ENCODE measurements at places on chromosomes 5 and 9.

- no peak for DNase-seq
These were observed 511.0 kb upstream of the RIOK2 start for GRCh38 chr5:97694091-97694490.

GRCh38 chr5:63043792-63044191, 465.2 kb downstream of the LRRC70 start:
- DNase-seq, result no peak

DNA sequence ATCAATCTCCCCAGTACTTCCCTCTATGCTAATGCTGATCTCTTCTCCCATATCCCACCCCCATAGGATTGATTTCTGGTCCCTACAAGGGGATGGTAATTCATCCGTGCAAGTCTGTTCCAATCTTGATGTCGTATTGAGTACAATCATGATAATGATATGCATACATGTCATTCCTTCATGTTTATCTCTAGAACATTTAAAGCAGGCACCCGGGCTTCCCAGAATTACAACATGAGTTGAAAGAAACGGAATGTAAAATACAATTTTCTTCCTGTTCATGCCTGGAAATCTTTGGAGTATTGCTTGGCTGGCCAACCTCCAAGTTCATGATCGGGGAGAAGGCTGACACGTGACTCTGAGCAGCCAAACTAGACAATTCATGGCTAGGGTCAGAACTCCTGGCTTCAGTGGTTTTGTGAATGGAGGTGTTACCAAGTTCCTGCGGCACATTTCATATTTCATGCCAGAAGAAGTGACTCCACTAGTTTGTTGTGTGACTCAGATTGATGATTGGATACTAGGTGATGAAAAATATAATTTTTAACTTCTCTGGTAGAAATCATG, 66.6 kb downstream of the C9orf152 start:
- no peak for DNase-seq

DNA sequence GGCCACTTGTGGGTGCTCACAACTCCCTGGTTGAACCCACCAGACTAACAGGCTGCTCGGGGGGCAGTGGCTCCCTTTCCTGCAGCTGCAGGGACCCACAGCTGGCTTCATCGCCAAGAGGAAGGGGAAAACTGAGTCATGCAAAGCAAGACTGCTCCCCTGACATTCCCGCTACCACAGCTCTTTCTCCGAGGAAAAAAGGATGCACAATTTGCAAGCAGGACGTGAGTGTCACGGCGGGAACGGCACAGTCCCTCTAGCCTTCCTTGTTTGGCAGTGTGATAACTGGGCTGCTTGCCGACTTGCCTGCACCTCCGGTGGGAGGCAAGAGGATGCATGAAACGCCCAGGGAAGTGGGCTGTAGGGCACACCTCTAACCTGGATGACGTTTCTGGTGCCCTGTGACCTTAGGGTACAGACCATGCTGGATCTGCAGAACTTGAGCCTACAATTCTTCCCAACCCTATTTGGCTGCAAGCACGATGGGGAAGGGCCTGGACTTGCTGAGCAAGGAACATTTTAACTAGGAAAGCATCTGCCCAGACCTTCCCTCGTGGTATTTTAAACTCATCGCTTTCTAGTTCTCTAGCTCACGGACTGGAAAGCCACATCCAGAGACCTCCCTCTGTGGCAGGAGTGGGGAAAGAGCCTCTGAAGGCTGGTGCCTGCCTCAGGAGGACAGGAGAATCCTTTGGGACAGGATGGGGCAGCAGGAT, 7.8 kb downstream of the SH3PXD2B start:
- no peak for DNase-seq

DNA sequence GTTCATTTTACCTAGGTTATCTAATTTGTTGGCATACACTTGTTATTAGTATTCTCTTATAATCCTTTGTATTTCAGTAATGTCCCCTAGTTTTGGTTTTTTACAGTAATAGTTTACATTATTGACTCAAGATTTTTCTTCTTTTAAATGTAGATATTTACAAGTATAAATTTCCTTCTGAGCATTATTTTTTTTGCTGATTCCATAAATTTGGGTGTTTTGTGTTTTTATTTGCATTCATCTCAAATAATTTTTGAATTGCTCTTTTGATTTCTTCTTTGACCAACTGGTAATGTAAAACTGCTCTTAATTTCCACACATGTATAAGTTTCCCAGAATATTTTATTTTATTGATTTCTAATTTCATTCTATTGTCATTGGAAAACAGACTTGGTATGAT, 68.1 kb downstream of the ESM1 start:
- no peak for DNase-seq

DNA sequence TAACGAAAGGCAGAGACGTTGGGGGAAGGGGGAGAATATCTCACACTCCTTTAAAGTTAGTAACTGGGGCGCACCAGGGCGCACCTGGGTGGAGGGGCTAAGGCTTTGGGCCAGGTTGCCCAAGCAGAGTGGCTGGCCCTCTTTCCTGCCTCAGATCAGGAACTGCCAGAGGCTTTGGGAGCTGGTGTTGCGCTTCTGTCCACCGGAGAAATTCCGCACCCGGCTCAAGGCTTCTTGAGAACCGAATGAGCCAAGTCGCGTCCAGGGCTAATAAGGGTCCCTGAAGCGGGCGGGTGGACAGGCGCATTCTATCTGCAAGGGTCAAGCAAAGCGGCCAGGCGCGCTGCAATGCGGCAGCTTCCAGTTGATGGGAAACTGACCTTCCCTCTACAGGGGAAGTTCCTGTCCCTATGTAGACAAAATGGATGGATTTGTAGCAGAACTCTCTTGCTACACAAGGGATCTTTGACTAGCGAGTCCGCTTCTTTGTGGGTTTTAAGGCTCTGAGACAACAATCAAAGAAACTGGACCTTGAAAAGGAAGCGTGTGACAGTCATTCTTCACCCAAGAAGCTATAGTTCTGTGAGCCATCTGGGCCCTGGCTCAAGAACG, 5.5 kb downstream of the PAX5 start:
- no peak for DNase-seq

DNA sequence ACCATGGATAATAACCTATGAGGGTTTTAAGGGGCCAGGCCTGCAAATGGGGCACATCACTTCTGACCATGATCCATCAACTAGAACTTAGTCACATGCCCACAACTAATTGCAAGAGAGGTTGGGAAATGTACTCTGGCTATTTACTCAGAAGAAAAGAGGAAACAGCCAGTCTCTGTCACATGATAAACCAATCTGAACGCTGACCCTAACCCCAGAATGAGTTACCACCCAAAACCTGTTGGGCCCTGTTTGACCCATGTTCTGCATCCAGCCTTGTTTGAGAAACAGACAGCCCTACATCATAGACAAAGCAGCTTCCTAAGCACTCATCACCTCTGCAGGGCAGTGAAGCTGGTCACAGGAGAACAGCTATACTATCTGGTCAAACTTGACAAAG, 5.8 kb downstream of the MACROH2A1 start:
- DNase-seq, result no peak

DNA sequence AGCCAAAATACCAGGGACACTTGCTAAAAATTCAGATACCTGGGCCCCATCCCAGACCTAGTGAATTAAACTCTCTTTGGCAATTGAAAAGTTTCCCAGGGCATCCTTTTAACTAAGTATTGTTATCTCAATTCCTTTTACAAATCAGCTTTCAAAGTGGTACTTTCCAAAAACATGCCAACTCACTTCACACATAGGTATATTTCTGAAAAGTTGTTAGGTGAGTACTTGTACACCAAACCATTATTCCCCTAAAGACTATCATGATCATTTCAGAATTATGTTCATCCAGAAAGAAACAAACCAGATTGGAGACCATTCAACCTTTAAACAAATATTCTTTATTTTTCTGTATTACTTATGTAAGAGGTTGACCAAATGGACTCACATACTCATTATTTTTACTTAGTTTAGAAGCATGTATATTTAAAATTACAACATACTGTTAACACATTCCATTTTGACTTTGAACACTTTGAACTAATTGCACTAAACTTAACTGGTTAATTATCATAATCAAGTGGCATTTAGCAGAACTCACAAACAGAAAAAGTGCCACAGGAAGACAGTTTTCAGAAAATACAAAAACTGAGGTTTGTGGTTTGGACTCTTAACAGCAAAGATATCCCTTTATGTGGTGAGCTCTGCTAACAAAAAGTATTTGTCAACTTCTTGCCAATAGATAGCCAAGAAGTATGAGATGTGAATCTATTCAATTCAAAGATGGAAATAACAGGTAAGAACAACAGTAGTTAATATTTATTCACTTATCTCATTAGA, 40.7 kb downstream of the KIAA0825 start:
- no peak for DNase-seq

- no peak for DNase-seq
These were observed 52.0 kb downstream of the EXD3 start for GRCh38 chr9:137370865-137371520.

- peak; percentile 30 for DNase-seq
These were observed 50.8 kb downstream of the ALDH7A1 start for GRCh38 chr5:126544087-126544740.

DNA sequence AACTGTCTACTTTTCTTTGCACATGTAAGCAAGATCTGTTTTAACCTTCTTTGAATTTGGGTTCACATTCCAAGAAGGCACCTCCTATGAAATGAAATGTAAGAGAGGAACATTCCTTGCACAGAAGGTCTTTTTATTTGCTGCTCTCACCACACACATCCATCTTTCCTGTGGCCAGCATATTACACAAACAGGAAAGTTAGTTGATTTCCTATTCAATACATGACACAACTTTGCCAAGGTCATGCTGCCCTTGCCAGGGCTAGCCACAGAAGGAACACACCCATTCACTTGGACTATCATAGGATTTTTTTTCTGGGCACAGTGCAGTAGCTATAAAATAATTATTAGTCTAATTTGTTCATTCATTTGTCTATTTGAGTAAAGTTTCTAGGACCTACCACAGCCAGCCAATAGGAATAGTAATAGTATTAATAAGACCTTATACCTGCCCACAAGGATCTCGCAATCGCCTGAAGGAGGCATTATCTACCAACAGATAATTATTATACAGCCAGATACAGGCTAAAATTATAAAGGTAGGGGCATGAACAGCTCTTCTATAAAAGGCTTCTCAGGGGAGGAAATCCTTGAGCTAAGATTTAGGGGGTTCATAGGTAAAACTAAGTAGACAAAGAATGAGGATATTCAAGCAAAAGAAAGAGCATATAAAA, 78.1 kb upstream of the NREP start:
- no peak for DNase-seq

- no peak for DNase-seq
These were observed 2.9 kb downstream of the SPTAN1 start for GRCh38 chr9:128555180-128555721.

GRCh38 chr5:10856683-10857337, 95.8 kb upstream of the DAP start:
- peak; percentile 9 for DNase-seq

GRCh38 chr5:110082194-110082593, 392.5 kb downstream of the MAN2A1 start:
- DNase-seq, result no peak

- DNase-seq, result no peak
These were observed 271.1 kb upstream of the IRX1 start for GRCh38 chr5:3324421-3325101.

DNA sequence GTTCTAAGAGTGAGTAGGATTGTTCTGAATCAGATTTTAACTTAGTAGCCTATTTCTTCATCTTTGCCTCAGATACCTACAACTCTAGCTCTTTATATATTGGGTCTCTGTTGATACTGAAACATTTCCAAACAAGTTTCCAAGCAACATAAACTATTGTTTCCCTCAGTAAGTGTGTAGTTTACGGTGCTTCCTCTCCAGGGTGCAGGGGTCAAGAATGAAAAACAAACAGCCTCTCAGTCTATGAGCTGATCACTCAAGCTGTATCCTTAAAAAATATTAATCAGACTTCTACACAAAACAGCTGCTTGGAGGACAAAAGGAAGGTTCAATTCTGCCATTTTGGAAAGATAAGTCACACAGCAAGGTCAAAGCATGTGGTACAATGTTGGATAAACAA, 75.0 kb downstream of the ADAMTS12 start:
- no peak for DNase-seq

DNA sequence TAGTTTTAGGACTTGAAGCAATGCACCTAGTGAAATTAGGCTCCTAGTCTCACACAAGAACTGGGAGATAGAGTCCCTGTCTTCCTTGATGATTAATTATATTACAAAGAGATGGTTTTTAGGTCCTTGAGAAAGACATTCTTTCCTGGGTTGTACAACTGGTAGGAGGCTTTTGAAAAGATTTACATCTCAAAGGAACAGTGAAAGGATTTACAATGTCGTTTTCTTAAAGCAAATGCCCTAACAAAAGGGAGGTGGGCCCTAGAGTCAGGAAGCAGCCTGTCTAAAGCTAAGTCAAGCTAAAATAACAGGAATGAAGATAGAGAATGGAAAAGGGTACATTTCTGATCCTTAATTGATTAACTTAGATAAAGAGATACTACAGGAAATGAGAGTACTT, 102.2 kb upstream of the IL7R start:
- no peak for DNase-seq

DNA sequence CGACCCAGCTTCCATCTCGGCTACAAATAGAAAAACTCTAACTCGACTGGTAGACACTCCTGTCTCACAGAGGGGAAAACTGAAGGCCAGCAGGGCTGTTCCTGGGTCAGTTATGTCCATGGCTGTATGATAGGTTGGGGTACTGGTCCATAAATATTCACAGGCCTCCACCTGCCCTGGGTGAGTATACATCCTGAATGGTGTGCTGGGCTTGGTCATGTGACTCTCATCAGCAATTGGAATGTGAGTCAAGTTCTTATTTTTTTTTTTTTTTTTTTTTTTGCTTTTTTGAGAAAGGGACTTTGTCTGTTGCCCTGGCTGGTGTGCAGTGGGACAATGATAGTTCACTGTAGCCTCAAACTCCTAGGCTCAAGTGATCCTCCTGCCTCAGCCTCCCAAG, 58.3 kb upstream of the NEK6 start:
- no peak for DNase-seq

- no peak for DNase-seq
These were observed 9.7 kb downstream of the FGFR4 start for GRCh38 chr5:177096162-177097015.

DNA sequence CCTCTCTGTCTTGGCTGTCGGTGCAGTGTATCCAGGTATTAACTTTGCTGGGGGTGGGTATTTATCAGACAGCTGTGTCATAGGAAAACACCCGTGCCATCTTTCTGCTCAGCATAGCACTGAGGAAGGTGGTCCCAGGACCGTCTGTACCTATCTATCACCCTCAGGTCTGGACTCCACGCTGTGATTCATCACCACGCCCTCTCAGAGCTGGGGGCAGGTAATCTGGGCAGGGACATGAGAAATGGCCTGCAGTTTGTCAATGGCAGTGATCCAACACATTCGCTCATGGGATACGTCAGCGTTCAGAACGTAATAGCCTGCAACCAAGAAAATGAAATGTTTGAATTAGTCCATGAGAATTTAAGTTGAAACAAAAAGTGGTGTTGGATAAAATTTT, 151.6 kb upstream of the MAP1B start:
- no peak for DNase-seq

GRCh38 chr9:127451608-127451857, 223 bp downstream of the LRSAM1 start:
- DNase-seq, result no peak

DNA sequence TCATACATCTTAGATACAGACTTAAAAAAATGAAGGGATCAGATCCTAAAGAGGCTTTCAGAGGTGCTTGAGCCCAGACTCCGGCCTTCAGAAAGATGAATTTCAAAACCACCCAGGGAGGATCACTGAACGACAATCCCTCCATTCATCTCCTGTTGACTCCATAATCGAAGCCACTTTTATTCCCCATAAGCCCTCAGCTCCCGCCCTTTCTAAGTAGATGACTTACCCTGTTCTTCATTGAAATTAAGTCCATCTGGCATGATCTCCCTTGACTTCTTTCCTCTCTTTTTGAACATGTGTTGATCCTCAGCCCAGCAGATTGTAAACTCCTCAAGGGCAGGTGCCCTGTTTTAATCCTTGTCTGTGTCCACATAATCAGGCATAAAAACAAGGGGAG, 50.8 kb upstream of the ASTN2 start:
- DNase-seq, result no peak
